ENCODE measurements at places on chromosomes 1 and 21.

DNA sequence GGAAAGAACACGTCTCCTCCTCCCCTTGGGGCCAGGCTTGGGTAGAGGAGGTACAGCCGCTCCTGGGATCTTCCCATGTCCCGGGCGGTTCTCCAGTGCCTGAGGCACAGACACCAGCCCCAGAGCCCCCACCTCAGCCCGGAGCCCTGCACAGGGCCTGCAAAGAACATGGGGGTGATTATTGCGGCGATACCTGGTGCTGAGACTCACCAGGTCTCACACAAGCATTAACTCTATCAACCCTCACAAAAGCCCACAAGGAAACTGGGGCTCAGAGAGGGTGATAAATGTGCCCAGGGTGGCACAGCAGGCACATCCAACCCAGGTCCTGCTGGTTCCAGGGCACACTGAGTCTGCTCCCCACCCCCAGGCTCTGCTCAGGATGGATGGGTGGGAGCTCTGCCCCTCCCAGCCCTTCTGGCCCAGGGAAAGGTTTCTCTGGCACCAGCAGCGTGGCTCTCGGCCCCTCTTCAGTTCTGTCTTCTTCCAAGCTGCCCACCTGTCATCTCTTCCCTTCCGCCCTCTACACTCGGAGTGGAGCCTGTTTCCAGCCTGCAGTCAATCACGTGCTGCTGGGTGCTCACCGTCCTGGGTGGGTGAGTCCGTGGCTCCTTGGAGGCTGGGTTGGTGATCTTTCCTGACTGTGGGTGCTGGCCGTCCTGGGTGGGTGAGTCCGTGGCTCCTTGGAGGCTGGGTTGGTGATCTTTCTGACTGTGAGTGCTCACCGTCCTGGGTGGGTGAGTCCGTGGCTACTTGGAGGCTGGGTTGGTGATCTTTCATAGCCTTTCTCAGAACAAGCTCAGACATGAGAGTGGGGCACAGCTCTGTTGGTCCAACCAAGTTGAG, 53.6 kb upstream of the AJAP1 start:
- no peak for DNase-seq

DNA sequence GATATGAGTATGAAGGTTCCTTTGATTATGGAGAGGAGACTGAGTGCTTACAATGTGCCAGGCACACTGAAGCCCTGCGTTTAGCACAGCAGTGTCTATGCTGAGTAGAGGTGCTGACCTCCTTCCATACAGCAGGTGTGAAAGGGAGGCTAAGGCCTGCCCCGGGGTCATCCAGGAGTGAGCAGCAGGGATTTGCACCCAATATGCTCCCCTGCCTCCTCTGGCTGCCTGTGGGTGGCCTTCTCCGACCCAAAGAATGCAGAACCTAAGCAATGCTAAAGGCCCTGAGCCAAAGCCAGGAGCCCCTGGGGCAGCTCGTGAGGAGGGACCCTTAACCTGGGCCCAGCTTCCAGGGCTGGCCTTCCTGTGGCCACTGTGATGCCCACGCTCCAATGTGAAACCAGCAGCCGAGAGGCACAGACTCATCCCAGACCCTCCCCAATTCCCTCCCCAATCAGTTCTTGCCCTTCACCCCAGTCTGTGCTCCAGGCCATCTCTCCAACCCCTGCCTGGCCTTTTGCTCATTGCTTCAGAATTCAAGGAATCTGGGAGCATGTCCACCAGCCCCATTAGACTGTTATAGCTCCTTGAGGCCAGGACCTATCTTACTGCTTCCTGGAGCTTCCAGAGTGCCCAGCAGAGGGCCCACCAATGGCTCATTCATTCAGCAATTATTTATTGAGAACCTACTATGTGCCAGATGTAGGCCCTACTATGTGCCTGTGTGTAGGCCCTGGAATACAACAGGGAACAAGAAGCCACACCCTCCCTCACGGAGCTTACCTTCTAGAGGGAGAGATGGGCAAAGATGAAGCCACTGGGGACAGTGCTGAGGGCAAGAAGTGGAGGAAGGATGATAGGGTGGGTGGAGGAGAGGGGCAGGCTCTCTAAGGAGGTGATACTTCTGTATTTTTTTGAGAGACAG, 53.3 kb downstream of the TAS1R2 start:
- no peak for DNase-seq

DNA sequence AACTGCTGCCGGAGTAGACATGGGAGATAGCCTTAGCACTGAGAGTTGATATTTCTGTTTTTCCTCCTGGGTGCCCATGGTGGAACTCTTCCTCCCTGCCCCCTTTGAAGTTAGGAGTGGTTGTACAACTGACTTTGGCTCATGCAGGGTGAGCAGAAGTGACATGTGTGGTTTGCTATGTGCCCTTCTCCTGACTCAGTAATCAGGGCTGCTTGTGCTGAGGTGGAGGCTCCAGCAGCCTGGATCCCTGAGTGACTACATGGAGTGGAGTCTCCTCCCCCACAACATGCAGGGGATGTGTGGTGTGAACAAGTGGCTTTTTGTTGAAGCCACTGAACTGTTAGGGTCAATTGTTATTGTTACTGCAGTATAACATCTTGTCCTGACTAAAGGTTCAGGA, 261.6 kb downstream of the CAMTA1 start:
- no peak for DNase-seq

DNA sequence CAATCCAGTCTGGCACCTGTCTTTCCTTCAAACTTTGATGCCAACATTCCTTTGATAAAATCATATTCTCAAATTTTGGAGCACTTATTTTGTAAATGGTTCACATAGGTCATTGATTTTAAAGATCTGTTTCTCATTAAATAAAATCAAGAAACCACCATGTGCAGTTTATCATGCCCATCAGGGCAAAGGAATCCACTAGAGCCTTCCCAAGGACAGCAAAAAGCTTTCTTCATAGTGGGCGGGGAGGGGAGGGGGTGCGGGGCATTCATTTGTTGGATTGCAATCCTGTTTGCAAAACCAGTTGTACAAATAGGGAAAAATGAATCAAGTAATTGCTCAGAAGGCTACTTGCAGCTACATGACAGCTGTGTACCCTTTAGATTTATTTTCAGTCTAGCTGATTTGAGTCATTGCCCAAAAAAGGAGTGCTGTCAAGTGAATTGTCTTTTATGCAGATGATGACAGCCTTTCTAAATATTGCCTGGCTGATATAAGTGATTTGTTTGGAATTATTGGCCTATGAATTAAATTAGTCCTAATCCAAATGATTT, 23.0 kb downstream of the LRRC8B start:
- no peak for DNase-seq

- DNase-seq = no peak
Observed at GRCh38 chr1:180261524-180262155, 31.6 kb downstream of the LHX4 start.

DNA sequence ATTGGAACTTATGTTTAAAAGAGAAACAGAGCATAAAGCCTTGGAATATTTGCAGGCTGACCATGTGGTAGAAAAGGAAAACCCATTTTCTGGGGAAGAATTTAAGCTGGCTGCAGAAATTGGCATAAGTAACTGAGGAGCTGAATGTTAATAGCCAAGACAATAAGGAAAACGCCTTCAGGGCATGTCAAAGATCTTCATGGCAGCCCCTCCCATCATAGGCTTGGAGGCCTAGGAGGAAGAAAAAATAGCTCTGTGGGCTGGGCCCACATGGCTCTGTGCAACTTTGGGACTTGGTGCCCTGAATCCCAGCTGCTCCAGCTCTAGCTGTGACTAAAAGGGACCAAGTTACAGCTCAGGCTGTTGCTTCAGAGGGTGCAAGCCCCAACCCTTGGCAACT, 51.5 kb downstream of the CTH start:
- DNase-seq = no peak

GRCh38 chr1:174818951-174819350, 180.8 kb upstream of the CACYBP start:
- no peak for DNase-seq

GRCh38 chr1:28934676-28935075, 20.3 kb downstream of the EPB41 start:
- no peak for DNase-seq

- no peak for DNase-seq
Observed at GRCh38 chr1:77202751-77203150, 16.5 kb downstream of the PIGK start.

- no peak for DNase-seq
Observed at GRCh38 chr1:180916771-180917170, 4.1 kb downstream of the KIAA1614 start.

GRCh38 chr1:13965770-13966398, 265.9 kb downstream of the PRDM2 start:
- DNase-seq = peak; percentile 33

- no peak for DNase-seq
Observed at GRCh38 chr1:85153149-85153891, 47.5 kb downstream of the SYDE2 start.

Measured in NAMALWA (cell line).